GM12892 (cell line): ENCODE measurements at places on chromosomes 7 and 10.

GRCh38 chr10:70756700-70757360, 28.3 kb downstream of the TBATA start:
- no peak for DNase-seq

GRCh38 chr10:60031183-60031582, 124.8 kb upstream of the CCDC6 start:
- no peak for DNase-seq

DNA sequence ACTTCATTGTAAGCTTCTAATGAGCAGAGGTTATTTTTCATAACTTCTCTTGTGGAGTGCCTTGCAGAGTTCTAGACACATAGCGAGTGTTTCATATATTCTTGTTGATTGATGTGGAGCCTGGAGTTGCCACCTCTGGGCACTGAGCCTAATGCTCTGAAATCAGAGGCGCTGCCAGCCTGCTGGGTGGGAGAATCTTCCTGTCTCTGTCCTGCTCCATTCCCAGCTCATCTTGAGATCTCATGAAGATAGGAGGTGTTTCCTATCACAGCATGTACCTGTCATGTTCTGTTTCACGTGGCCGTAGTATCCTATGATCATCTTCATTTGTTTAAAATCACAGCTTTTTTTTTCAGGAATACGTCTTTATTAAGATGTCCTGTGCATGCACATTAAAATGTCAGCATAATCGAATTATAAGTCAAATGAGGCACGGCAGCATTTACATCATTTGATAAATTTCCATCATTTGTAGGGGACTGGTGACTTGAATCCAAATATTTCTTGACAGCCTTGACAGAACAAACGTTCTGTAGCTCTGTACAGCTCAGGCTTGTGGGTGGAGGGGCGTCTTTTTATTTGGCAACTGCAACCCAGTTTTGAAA, 393.0 kb downstream of the PHTF2 start:
- DNase-seq: no peak

DNA sequence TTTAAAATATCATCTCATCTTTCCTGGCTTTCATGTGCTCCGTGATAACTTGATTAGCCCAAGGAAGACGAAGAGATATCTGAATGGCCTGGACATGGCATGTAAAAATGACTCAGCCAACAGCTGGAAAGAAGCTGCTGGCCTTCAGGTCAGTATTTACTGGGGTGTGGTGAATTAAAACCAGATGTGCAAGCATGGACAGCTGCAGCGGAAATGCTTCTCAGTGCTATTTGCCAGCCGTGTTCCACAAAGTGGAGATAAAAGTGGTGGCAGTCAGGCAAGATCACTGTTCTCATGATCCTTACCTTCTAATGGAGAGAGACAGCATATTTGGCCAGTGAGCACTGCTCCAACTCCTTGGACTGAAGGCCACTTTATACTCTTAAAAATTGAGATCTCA, 203.1 kb upstream of the VSTM2A start:
- no peak for DNase-seq

- no peak for DNase-seq
Observed at GRCh38 chr10:11959966-11960365, 82.6 kb downstream of the UPF2 start.

- DNase-seq: no peak
Observed at GRCh38 chr10:4219901-4220300, 434.9 kb upstream of the KLF6 start.

GRCh38 chr10:30056767-30057355, 2.5 kb downstream of the JCAD start:
- DNase-seq: no peak

DNA sequence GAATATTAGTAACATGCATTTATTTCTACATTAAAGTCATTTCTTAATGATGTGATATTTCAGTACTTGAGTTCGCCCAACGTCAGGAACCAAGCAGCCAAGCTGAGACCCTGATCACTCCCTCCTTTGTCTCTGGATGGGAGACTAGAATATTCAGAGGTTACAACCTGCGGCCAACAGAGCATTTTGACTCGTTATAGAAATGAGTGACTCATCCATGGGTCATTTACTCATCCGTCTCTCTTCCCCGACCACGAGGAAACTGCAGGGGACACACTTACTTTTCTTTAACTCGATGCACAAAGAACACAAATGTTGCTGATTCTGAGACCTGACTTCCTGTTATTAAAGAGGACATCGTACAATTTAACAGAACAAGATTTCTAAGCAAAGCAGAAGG, 343.3 kb downstream of the FRMD4A start:
- DNase-seq: no peak

- DNase-seq: no peak
Observed at GRCh38 chr7:108189733-108190388, 59.7 kb upstream of the LAMB4 start.

DNA sequence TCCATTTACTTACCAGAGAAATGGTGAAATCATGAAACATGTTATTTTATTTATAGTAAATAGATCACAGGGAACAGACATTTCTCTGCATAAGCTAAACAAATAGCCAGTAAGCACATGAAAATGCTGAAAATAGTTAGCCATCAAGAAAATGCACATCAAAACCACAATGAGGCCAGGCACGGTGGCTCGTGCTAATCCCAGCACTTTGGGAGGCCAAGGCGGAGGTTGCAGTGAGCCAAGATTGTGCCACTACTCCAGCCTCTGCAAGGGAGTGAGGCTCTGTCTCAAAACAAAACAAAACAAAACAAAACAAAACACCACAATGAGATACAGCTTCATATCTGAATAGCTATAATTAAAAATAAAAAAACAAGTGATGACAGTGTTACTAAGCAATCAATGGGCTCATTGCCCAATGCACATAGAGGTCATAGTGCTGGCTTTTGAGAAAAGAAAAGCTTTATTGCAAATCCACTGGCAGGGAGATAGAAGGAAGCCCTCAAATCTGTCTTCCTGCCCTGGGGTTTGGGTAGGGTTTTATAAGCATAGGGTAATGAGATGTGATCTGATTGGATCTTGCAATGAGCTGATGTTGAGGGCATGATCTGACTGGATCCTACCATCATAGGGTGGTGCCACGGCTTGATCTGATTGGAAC, 16.2 kb downstream of the CSTF2T start:
- DNase-seq: no peak

DNA sequence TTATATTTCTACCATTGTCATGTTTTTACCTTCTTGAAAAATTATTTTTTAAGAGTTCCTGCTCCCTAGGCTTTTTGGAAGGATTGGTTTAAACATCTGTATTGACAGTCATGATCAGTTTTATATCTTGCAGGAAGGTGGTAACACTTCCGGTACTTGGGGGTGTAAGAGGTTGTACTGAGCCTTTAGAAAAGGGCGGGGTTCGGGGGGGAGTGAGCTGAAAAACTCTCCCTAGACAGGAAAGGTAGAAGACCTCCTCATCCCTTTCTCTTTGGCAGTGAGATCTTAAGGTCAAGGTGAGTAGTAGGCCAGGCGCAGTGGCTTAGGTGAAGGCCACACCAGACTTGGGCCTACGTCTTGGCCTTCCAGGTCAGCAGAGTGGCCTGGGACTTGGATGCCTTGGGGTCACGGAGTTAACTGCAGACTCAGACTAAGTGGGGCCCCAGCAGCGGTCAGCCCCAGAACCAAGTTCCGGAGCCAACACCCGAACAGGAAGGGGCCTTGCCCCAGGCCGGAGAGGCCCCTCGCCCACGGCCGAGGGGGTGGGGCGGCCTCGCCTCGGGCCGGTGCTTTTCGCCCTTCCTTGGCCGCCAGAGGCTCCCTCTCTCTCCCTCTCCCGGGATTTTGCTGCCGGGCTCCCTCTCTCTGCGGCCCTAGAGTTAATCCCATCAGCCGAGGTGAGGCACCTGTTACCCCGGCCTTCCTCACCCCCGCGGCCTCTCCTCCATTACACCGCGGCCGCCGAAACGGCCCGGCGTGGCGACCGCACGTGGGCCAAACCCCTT, at the start of gene PPP1R9A:
Gene PPP1R9A (plus strand): TSS at position 569 of the 785 bp plus-strand sequence. CDS start 2,520 bp downstream, outside the sequence.
- no peak for DNase-seq

GRCh38 chr10:28463141-28463540, 69.8 kb upstream of the WAC start:
- no peak for DNase-seq

- no peak for DNase-seq
Observed at GRCh38 chr10:2509081-2509531, 558.2 kb upstream of the PFKP start.

GRCh38 chr7:157309988-157310668, 26.7 kb upstream of the DNAJB6 start:
- DNase-seq: no peak

GRCh38 chr7:7938471-7938870, 30.1 kb upstream of the GLCCI1 start:
- DNase-seq: no peak

GRCh38 chr7:133750287-133750686, 376.9 kb upstream of the LRGUK start:
- no peak for DNase-seq

GRCh38 chr7:79593866-79594301, 140.4 kb upstream of the MAGI2 start:
- DNase-seq: no peak

DNA sequence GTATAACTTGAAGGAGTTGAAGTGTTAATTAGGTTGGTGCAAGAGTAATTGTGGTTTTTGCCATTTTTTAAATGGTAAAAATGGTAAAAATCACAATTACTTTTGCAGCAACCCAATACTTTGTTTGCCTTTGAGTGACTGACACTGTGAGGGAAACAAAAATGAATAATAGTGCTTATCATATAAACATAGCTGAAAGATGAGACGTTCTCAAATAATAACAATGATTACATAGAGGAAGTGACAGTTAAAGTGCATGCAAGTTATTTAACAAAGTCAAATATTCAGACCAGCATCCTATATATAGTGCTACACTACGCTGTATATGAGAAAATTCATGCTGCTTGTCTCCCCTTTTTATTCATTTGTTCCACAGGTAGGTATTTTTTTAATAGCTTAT, 4.7 kb upstream of the HBP1 start:
- DNase-seq: no peak

DNA sequence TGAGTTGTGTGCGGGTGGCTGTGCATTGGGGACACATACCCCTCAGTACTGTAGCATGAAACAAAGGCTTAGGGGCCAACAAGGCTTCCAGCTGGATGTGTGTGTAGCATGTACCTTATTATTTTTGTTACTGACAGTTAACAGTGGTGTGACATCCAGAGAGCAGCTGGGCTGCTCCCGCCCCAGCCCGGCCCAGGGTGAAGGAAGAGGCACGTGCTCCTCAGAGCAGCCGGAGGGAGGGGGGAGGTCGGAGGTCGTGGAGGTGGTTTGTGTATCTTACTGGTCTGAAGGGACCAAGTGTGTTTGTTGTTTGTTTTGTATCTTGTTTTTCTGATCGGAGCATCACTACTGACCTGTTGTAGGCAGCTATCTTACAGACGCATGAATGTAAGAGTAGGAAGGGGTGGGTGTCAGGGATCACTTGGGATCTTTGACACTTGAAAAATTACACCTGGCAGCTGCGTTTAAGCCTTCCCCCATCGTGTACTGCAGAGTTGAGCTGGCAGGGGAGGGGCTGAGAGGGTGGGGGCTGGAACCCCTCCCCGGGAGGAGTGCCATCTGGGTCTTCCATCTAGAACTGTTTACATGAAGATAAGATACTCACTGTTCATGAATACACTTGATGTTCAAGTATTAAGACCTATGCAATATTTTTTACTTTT, 1.8 kb downstream of the DDIT4 start:
- no peak for DNase-seq

- no peak for DNase-seq
Observed at GRCh38 chr10:25336330-25336729, 161.5 kb downstream of the GPR158 start.

GRCh38 chr7:38168890-38169570, 9.0 kb upstream of the STARD3NL start:
- no peak for DNase-seq

- DNase-seq: no peak
Observed at GRCh38 chr7:64640504-64640903, 25.4 kb upstream of the ZNF107 start.

- DNase-seq: no peak
Observed at GRCh38 chr10:70649526-70649925, 22.8 kb upstream of the ADAMTS14 start.

DNA sequence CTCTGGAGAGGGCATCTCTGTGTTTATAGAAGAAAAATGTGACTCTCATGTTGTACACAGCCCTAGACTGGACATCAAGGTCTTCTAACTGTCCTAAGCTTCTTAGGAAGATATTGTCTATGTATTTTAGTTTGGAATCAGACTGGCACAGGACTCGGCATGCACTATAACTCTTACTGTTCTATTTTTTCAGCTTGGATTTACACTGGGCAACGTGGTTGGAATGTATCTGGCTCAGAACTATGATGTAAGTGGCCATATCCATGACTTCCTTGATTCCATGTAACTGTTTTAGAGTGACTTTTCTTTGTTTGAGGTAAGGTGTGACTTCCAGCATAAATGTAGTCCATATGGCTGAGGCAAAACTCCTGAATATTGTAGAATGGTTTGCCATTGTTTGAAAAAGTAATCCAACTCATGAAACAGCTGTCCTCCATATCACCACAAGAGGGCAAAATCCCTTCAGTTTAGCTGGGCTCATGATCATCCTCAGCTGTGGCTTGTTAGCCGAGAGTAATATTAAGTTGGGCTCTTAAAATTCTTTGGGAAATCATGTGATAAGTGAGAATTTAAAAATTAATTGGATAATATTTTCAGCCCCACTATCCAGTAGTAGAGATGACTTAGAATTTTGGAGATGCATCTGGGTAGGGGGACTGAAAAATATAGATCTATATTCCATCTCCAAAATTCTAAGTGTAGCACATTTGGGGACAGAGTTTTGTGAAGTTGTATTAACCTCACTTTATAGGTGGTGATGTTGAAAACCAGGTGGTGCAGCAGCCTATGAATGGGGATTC, 10.4 kb downstream of the STMP1 start:
- DNase-seq: no peak

- no peak for DNase-seq
Observed at GRCh38 chr10:129398711-129399141, 68.3 kb upstream of the MGMT start.

DNA sequence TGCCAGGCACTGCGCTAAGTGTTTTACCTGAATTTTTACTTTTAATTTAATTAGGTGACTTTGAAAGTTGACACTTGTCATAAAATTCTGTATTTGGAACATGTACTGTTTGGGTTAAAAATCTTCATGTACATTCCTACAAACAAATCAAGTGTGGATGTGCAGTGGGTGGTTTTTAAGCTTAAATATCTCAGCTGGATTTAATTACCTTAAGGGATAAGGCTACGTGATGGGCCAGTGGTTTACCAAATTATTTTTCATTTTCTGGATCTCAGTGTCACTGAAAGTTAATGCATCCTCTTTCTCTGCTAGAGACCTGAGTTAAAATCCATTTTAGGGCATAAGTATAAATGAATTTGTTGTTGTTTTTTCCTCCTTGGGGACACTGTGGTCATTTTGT, 51.1 kb downstream of the EXOC4 start:
- DNase-seq: no peak

- no peak for DNase-seq
Observed at GRCh38 chr7:80819503-80819902, 99.3 kb downstream of the SEMA3C start.
